ENCODE measurements at places on chromosomes 16 and 17. TPM values are rescaled to one million over a fixed set of nuclear protein-coding genes. Genes with fewer than 3 reads are reported as not detected.

Gene CLTC
- total RNA-seq: 232 TPM

Gene ATF7IP2
- total RNA-seq: 4.1 TPM

Gene YPEL2
- total RNA-seq: 27.7 TPM

Gene CD300E
- 0.40 TPM for total RNA-seq

Gene ARL5C
- total RNA-seq: not detected

Gene IL17C
- total RNA-seq: not detected

Gene MYH2
- 0.33 TPM for total RNA-seq

Gene ICAM2
- total RNA-seq: 60.2 TPM

Gene TBC1D3B
- not detected for total RNA-seq

Gene RNPS1
- total RNA-seq: 114 TPM

Gene RSL1D1
- total RNA-seq: 81.4 TPM

Gene LDHD
- 13.2 TPM for total RNA-seq
